Fibroblast of skin of left biceps (primary cell): ENCODE measurements at places on chromosomes 4 and X.

DNA sequence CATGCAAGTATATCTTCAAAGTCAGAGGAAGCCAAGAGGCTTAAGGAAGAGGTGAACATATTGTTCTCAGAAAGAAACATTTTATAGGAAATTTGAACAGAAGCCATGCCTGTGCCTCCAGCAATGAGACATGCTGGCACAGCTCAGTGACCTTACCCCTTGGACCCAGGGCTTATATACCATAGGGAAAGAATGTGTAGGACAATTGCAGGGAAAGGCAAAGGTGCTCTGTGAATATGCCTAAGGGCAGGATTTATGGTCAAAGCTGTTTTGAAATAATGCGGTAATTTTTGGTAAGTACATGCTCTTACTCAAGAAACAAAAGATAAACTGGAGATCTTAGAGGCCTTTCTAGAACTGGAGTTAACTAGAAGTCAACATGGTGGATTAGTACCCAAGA is 568.8 kb downstream of the GRID2 start:
- DNase-seq = no peak

- no peak for DNase-seq
Observed at GRCh38 chrX:38086451-38087215, 80.3 kb downstream of the SYTL5 start.

- DNase-seq = peak; percentile 19
Observed at GRCh38 chrX:18855919-18856644, 127.8 kb downstream of the PHKA2 start.

DNA sequence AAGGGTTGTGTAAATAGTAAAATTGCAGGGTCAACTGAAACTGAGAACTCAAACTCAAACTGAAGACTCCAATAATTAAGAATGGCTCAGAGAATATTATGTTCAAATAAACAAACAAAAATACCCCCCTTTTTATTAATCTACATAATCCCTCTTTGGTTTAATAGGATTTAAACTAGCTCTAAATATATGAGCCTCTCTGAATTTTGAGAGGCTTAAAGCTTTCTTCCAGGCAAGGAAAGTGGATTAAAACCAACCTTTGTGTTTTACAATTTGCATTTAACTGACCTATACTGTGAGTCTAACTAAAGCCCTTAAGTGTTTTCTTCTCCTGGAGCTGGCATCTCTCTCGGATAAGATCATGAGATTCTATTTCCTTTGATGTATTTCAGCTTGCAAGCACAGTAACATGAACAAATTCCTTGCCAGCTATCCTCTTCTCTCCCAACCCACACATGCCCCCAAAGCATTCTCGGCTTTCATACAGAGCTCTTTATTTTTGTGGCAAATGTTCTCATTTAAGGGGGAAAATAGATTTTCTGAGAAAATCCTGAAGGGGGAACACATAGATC is 1310.8 kb upstream of the AGA start:
- no peak for DNase-seq

DNA sequence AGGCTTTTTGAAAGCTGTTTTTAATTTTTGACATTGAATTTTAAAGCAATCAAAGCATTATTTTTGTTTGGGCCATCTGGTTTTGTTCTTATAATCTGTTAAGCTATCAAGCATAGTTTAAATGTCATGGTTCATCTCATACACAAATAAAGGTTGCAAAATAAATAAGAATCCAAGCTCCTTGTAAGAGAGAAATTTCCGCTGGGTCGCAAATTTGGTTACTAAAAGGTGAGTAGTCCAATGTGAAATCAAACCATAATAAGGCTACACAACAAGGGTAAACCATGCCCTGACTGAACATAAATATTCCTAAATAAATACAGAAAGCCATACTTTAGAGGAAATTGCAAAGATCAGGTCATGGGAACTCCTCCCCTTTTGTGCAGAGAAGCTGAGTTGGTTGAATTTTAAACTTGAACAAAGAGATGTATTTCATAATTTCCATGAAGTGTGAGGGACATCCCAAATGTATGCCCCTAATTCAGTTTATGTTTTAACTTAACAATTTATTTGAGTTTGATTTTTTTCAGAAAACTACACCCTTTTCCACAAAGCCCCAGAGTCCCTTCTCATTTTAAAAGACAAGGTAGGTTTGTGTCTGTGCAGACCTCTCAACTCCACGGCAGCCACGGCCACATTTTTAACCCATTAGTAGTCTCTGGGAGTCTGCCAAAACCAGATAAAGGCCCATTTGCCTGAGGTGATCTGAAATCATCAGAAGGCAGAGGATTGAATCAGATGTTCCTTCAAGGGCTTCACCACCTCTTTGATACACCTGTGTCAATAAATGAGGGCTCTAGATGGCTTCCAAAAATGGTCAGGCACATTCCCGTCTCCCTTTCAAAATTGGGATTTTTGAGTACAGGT is 85.2 kb downstream of the PLAC1 start:
- no peak for DNase-seq

DNA sequence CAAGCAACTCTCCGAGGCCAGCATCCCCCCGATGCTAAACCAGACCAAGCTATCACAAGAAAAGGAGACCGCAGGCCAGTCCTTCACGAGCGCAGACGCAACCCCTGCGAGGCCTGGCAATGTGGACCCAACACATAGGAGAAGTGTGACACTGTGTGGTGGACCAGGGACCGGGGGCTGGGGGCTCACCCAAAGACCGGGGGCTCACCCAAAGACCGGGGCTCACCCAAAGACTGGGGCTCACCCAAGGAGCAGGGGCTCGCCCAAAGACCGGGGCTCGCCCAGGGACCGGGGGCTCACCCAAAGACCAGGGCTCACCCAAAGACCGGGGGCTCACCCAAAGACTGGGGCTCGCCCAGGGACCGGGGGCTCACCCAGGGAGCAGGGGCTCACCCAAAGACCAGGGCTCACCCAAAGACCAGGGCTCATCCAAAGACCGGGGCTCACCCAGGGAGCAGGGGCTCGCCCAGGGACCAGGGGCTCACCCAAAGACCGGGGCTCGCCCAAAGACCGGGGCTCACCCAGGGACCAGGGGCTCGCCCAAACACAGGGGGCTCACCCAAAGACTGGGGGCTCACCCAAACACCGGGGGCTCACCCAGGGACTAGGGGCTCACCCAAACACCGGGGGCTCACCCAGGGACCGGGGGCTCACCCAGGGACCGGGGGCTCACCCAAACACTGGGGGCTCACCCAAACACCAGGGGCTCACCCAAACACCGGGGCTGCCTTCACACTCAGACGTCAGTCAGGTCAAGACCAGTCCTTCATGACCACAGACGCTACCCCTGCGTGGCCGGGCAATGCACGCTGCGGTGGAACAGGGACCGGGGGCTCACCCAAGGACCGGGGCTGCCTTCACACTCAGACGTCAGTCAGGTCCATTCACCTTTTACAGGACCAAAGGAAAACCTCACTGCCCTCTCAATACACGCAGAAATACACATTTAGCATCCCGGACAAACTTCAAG is 32.9 kb downstream of the PPP2R3B start:
- DNase-seq = no peak

GRCh38 chr4:68129793-68130192 is at the start of gene TMPRSS11F:
Gene TMPRSS11F (minus strand): TSS chr4:68129869. CDS start chr4:68129820, 49 bp downstream.
- DNase-seq = no peak

DNA sequence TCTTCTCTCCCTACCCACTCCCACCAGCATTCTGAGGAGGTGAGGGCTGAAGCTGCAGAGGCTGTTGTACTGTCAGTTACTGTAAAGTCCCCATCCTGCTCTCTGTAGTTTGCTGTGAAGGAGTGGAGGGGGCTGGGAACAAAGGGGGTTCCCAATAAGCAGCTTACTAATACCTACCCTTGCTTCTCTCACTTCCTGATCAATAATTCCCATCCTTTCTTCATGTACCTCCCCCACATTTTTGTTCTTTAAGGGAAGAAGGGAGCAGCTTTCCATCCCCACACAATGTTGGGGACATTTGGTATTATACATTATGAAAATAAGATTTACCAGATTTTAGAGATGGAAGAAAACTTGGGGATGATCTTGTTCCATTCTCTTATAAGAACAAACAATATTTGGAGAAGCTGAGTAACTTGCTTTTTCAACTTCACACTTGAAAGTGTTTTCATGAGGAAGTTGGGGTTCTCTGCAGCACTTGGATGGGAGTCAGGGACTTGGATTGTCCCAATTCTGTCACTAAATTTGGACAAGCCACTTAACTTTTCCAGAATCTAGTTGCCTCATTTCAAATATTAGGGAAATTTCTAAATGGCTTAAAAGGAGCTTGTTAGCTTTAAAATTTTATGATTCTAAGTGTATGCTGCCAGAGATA is 5.4 kb downstream of the TBC1D1 start:
- DNase-seq = no peak
